ENCODE measurements at places on chromosomes 7 and 10.

GRCh38 chr10:128539510-128540127 is 413.4 kb upstream of the MKI67 start:
- no peak for DNase-seq

- no peak for DNase-seq
Measured at GRCh38 chr10:12262278-12262981, 66.4 kb downstream of the CDC123 start.

GRCh38 chr7:139330333-139331030 is 10.7 kb upstream of the FMC1 start:
- DNase-seq: no peak

GRCh38 chr10:52653263-52653909 is 119.2 kb downstream of the MBL2 start:
- no peak for DNase-seq
